ENCODE measurements at places on chromosomes 5 and 9. TPM values are rescaled to one million over a fixed set of nuclear protein-coding genes. Genes with fewer than 3 reads are reported as not detected.

The CYLC2 gene
- not detected for total RNA-seq

The UHRF2 gene
- 54.8 TPM for total RNA-seq

The ANKRD18B gene
- total RNA-seq = not detected

The NDFIP1 gene
- 47.8 TPM for total RNA-seq

The GFPT2 gene
- total RNA-seq = 16.1 TPM

The ATOX1 gene
- 62.0 TPM for total RNA-seq

The TXNDC8 gene
- not detected for total RNA-seq

The BTNL8 gene
- total RNA-seq = not detected

The CNTLN gene
- 12.1 TPM for total RNA-seq

The DAB2IP gene
- total RNA-seq = 50.1 TPM

The LCN15 gene
- total RNA-seq = not detected

The SPATA9 gene
- not detected for total RNA-seq

The PTGS1 gene
- total RNA-seq = 95.6 TPM

The PCDHGA2 gene
- total RNA-seq = 2.8 TPM
